ENCODE measurements at places on chromosomes 3 and 15.

DNA sequence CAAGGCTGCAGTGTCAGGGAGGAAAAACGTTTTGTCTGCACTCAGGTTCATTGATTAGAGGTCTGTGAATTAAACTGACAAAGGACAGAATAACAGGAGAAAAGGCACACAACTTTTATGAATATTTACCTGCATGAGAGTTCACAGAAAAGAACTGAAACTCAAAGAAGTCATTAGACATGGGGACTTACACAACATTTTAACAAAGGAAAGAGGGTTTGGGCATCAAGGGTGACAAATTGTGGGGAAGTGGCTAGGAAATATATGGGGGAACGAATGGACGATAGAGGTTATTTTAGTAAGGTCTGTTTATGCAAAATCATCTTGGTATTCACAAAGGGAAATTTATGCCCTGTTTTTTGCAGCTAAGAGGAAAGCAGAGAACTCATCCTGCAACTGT, 65.6 kb upstream of the C15orf39 start:
- DNase-seq, result no peak

DNA sequence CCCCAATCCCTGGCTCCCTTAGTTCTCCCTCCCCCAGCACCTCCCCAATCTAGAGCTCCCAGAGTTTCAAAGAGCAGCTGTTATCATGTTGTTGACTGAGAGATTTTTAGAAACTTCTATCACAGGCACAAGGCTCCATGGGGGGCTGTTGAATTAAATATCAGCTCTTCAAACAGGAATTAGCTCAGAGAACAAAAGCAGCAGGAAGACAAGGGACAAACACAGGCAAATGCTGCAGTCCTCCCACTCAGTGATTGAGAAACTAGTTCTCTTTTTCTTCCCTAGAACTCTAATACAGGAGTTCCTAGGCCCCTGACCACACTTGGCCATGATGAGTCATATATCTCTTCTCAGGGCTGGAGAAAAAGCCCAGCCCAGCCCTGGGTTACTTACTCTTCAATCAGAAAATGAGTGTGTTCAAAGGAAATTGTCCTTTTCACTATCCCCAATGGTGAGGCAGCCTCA, 262.1 kb downstream of the IGSF11 start:
- DNase-seq, result peak; percentile 26

DNA sequence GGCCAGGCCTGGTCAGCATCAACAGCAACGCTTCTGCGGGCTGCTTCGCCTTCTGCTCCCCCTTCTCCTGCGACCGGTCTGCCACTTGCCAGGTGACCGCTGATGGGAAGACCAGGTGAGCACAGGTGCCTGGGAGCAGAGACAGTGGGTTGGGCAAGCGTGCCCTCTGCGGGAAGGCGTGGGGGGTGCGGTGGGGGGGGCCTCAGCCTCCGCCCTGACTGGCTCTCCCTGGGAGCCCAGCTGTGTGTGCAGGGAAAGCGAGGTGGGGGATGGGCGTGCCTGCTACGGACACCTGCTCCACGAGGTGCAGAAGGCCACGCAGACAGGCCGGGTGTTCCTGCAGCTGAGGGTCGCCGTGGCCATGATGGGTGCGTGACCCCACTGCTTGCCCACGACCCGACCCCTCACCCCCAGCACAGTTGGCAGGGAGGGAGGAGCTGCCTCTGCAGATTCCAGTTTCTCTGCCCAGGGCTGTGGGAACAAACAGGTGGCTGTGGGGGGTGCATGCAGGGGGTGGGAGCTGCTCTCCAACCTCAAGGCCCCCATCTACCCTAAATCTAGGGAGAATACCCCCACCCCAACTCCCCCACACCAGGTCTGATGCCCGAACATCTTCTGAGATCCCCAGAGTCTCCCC, 8.8 kb downstream of the STAB1 start:
- no peak for DNase-seq

- DNase-seq, result no peak
Measured at GRCh38 chr15:43794269-43795037, 2.3 kb downstream of the SERF2 start.

GRCh38 chr3:107271787-107272387, 105.4 kb upstream of the CCDC54 start:
- DNase-seq, result peak; percentile 43

DNA sequence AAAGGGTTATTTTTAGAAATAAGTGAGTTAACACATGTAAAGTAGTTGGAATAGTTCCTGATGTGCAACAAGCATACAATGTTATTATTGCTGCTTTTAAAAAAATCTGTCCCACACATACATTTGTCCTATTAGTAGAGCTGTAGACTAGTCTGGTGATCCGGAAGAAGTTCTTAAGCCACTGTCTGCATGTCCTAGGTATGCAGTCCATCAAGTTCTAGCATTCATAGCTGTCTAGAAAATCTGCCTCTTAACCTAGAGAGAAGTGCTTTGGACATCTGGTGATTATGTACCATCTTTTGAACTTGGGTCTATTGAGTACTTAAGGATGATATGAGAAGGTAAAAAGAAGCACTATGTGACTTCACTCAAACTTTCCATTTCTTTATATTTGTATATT, 439.9 kb upstream of the NAALADL2 start:
- DNase-seq, result no peak

DNA sequence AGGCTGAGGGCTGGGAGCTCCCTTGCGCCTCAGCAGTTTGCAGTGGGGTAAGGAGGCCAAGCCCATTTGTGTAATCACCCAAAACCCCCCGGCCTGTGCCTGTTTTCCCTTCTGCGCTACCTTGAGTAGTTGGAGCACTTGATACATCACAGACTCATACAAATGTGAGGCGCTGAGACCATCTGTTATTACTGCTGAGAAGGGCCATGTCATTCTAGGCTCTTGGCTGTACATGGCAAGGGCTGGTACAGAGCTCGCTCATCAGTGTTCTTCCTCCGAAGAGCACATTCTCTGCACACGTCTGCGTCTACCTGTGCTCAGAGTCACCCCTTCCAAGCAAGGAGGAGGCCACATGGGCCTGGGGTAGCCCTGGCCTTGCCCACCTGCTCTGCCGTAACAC, 9.3 kb downstream of the PLA2G4B start:
- DNase-seq, result no peak

DNA sequence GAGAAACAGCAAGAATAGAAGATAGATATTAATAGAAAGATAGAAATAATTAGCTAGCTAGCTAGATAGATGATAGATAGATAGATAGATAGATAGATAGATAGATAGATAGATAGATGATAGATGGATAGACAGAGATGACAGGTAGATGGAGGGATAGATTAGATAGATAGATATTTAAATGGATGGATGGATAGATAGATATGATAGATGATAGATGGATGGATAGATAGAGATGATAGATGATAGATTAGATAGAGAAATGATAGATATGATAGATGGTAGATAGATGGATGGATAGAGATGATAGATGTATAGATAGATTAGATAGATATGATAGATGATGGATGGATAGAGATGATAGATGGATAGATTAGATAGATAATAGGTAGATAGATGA, 8.3 kb upstream of the ATP10A start:
- DNase-seq, result no peak

- DNase-seq, result no peak
Measured at GRCh38 chr15:52730173-52730572, 51.0 kb upstream of the ATOSA start.

GRCh38 chr15:71136159-71136783, 21.0 kb downstream of the THSD4 start:
- DNase-seq, result no peak

DNA sequence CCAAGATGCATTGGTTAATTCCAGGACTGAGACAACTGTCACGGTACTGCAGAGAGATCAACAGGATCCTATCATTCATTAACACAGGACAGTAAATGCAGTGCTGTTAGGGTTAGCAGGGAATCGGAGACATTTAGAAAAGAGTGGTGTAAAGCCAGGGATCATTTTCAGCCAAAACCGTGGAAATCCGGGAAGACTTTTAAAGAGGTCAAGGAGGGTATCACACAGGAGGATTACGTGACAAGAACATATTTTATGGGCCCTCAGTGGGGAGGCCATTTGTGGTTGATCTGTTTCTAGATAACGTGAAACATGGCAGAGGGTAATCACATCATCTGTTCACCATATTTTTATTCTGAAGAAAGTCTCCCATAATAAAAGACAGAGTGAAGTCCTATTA, 216.1 kb downstream of the PTPRG start:
- no peak for DNase-seq

DNA sequence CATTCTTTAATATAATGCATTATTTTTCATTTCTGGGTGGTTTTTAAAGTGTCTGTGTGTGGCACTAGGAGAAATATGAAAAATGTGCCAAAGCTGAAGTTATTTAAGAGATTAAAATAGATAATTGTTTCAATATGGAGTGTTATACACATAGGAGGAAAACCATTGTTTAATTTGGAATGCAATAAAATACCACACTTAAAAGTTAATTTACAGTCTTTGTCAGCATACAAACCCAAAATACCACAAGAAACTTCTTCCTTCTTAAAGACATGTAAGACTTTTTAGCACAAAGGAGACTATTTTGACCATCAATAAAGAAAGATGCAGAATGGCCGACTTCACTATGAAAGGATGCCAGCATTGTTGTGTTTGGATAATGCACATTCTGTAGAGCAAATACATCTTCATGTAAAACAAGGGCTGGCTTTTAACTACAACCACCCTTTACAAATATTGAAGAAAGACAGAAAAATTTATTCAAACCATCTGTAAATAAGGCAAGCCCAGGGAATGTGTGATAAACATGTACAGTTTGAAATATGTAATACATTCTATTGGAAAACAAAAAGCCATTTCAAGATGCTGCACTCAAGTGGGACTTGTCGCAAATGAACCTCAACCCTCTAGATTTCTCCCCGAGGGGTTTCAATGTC, 1146.6 kb downstream of the ROBO1 start:
- no peak for DNase-seq

- peak; percentile 28 for DNase-seq
Measured at GRCh38 chr15:42118650-42119445, 24.5 kb upstream of the PLA2G4D start.

- peak; percentile 88 for DNase-seq
Measured at GRCh38 chr15:73564255-73564654, 68.9 kb downstream of the NPTN start.

DNA sequence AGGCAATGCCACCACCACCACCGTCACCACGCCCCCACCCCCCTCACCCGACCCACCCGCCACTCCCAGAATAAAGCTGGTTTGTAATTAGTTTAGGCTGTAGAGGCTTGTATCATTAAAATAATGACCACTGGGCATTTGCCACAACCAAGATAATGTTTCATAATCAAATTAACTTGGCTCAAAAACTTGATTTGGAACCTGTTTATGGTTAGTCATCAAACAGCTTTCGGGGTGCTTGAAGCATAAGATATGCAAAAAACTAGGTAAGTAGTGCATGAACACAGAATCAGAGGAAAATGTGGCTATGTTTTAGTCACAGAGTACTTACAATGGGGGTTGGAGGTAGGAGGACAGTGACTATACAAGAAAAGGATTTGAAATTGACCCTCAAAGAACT, 115.1 kb downstream of the FHIT start:
- no peak for DNase-seq

- DNase-seq, result no peak
Measured at GRCh38 chr3:127543441-127543840, 47.1 kb downstream of the TPRA1 start.

DNA sequence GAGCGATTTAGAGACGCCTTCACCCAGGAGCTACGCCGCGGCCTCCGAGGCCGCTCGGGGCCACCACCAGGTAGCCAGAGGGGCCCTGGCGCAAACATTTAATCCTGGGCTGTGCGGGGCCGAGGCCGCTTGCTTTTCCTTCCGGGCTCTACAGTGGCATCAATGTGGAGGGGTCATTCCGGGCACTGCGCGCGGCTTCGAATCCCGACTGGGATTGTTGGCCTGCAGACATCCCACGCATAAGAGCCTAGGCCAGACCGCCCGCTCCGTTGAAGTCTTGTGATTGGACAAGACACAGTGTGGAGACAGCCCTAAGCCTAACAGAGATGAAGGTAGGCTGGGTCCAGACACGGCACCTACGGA, 568 bp upstream of the NCBP2 start:
- DNase-seq, result peak; percentile 25

DNA sequence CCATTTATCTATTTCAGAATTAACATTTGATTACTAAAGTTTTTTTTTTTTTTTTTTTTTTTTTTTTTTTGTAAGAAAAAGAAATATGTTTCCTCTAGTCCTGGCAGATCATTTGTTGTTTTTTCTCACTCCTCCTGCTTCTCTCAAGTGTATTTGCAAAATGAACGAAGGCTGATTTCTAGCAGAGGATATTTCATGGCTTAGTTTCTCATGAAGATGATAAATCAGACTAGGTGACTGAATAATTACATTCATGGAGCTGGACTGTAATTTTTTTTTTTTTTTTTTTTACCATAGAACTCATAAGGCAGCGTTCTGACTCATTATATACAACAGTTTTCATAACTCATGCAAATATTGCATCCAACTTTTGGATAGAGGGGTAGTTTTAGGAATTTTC, 332.5 kb upstream of the SEMA6D start:
- DNase-seq, result no peak

- DNase-seq, result no peak
Measured at GRCh38 chr3:195224156-195224979, 46.6 kb downstream of the XXYLT1 start.

DNA sequence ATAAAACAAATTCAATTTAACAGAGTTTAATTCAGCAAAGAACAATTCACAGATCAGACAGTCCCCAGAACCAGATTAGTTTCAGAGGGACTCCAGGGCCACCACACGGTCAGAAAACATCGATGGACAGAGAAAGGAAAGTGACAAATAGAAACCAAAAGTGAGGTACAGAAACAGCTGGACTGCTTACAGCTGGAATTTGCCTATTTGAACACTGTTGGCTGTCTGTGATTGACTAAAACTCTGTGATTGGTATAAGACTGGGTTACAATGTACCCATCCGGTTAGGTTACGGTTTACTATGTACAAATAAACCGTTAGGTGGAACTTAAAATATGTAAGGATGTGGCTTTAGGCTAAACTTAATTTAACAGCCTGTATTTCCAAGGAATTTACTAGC, 30.3 kb downstream of the MOBP start:
- no peak for DNase-seq

GRCh38 chr3:112086076-112086854, at the start of gene C3orf52:
TSS of gene C3orf52 (plus strand) at chr3:112086389. CDS start at chr3:112086408, 19 bp downstream.
- DNase-seq, result peak; percentile 49

GRCh38 chr3:152558386-152558785, 276.5 kb upstream of the P2RY1 start:
- no peak for DNase-seq

- DNase-seq, result no peak
Measured at GRCh38 chr3:159922861-159923312, 65.7 kb upstream of the IL12A start.

- peak; percentile 77 for DNase-seq
Measured at GRCh38 chr3:105369500-105370371, 3.0 kb downstream of the ALCAM start.

GRCh38 chr3:194304186-194304917, 46.8 kb downstream of the CPN2 start:
- no peak for DNase-seq

DNA sequence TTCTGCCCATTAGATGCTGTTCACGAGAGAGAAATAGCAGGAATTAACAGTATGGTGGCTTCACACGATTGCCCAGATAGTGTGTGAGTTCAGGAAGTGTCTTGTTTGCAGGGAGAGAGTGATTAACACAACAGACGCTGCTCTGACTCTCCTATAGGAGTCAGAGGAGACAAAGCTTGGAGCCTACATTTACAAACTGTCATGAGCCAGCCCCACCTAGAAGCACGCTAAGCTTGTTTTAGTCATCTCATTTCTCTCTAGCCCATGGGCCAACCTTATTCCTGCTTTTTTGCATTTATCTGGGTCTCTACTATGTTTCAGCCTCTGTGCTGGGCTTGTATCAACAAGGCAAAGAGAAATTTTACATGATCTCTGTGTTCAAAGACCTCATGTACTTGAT, 128.3 kb upstream of the BFSP2 start:
- no peak for DNase-seq

Measured in brain (organoid and tissue), 16 donors.